Stimulated activated CD4-positive, alpha-beta T cell treated with anti-CD3 and anti-CD28 coated beads, TNF-alpha, amount 100 ng/mL, for 24 hours (primary cell): ENCODE measurements at places on chromosomes 2 and 18.
A peak's percentile ranks its signal among the peaks of the same experiment; 100 is the strongest.

GRCh38 chr2:113214141-113214540 lies 40.4 kb downstream of the PSD4 start:
- DNase-seq, result no peak

GRCh38 chr18:5457462-5457957 lies 86.3 kb downstream of the EPB41L3 start:
- no peak for DNase-seq

GRCh38 chr2:96949701-96950350 lies 36.6 kb downstream of the FAM178B start:
- DNase-seq, result no peak

DNA sequence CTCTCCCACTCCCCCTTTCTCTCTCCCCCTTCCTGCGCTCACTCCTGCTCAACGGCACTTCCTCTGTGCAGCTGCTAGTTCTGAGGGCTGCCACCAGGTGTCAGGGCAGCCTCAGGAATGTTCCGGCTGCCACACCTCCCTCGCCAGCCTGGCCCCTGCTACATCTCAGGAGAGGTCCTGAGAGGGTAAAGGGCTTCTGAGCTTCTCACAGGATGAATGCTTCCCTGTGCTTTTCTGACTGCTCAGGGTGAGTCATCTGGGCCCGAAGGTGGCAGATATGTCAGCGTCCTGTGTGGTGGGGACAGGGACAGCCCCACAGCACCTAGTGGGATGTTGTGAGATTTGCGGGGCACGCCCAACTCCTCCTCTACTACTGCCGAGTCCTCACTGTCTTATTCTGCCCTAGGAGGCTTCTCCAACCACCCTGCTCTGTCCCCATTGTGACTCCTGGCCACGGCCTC lies 49.0 kb downstream of the PLEKHB2 start:
- DNase-seq, result peak; percentile 84

GRCh38 chr2:3128786-3129185 lies 248.8 kb downstream of the EIPR1 start:
- DNase-seq, result no peak

- DNase-seq, result no peak
Measured at GRCh38 chr2:240223631-240224030, 83.2 kb upstream of the OTOS start.

DNA sequence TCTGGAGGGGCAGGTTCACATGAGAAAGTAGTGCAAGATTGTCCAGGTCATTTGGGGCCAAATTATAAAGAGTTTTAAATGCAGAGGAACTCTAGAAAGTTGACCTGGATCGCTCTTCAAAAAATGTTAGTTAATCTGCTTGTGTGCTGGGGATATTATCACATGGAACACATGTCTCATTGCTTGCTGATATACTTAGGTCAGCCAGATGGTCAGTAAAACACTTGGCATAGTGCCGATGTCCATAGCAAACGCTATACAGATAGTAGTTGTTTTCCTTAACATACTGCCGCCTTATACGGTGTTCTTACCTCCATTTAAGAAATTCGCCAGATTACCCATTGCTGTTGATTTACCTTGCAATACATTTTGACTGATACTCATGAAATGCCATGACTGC lies 103.4 kb upstream of the CWC22 start:
- DNase-seq, result no peak

DNA sequence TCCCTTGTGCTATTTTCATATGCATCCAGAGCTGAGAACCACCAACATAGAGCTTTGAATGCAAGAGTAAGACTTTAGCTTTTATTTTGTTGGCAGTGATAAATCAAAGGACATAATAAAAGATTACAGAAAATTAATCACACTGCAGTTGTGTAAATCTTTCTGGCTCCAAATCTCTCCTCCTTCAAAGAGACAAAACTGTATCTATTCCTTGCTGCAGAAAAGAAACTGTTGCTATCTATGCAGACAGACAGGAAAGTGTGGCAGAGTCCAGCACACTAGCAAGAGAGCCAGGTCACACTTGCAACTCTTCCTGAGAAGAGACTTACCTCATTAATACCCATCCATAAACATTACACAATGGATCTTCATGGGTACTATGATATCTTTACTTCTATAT lies 57.5 kb downstream of the DTNB start:
- DNase-seq, result no peak

DNA sequence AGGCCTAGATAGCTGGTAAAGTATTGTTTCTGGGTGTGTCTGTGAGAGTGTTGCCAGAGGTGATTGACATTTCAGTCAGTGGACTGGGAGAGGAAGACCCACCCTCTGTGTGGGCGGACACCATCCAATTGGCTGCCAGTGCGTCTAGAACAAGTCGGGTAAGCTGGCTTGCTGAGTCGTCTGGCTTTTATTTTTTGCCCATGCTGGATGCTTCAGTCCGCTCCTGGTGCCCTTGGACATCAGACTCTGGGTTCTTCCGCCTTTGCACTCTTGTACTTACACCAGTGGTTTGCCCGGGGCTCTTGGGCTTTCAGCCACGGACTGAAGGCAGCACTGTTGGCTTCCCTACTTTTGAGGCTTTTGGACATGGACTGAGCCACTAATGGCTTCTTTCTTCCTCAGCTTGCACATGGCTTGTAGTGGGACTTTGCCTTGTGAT lies 24.3 kb downstream of the DIS3L2 start:
- no peak for DNase-seq

GRCh38 chr18:23068570-23069310 lies 66.5 kb upstream of the CABLES1 start:
- DNase-seq, result no peak

DNA sequence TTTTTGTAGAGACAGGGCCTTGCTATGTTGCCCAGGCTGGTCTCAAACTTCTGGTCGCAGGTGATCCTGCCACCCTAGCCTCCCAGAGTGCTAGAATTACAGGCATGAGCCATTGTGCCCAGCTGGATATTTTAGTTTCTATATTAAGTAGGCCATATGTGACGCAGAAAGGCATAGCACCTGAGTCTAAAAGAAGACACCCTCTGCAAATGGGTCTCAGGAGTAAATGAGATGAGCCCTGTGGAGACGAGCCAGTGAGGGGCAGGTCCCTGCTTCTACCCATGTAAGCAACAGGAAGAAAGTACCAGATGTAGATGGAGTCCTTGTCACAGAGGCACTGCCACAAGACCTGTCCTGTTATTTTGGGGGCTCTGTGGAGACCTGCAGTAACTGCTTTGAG lies 322.4 kb downstream of the PTPRM start:
- no peak for DNase-seq

GRCh38 chr2:46125798-46126197 lies 171.4 kb upstream of the EPAS1 start:
- no peak for DNase-seq

DNA sequence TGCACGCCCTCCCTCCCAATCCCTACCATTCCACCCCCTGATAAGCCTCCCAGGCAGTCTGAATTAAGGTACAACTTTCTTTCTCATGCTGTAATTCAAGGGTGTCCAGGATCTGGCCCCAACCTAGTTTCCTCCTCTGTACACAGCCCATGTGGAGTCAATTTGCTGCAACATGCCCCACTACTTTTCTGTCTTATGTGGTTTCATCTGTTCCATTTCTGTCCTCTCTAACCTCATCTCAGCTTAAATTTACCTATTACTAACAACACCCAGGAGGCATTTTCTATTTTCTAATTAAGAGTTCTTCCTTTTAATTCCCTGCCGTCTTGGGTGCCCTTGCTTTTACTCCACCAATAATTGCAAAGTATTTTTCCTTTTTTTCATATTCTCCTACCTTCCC lies 10.0 kb downstream of the PPP4R1 start:
- DNase-seq, result no peak

DNA sequence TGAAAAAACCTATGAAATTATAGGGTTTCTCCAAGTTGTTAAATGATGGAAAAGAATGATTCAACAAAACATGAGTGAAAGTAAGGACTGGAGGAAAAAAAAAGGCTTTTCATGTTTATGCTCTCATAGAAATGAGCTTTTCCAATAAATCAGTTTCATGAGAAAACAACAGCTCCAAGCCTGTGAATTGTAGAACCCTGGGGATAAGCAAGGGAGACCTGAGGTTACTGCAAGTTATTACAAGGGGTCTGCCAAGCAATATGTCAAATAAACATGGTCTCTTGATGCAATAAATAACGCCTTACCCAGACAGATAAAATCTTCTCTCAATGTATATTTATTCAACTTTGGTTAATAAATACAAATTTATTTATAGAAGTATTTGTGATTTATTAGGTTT lies 577.9 kb upstream of the GCFC2 start:
- no peak for DNase-seq

DNA sequence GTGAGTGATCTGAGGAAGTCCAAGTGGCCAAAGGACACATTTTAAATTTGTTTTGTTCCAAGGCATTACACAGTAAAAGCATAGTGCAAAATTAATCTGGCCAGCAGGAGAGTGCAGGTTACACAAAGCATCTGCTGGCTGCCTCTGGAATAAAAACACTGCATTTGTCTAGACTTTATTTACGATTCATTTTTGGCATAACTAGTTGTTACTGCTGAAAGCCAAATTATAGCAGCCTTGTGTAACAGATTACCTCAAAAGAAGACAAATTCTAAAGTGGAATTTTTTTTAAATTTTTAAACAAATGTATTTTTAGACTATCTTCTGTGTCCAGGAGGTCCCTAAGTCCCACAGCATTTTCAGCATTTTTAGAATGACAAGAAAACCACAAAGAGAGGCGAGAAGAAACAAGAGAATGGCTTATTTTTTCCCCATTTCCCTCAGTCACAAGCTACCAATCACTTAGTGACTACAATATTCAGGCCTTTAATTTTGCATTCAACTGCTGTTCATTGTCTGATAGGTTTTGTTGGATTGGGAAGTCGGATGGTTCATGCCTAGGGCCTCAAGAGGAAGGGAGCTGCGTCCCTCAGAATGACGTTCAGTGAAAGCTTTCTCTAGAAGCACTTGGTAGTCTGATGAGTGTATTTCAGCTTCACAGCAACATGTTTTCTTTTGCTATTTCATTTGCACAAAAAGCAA lies 46.0 kb downstream of the TMEFF2 start:
- DNase-seq, result no peak

- DNase-seq, result no peak
Measured at GRCh38 chr2:236664136-236664535, 94.5 kb downstream of the ACKR3 start.

DNA sequence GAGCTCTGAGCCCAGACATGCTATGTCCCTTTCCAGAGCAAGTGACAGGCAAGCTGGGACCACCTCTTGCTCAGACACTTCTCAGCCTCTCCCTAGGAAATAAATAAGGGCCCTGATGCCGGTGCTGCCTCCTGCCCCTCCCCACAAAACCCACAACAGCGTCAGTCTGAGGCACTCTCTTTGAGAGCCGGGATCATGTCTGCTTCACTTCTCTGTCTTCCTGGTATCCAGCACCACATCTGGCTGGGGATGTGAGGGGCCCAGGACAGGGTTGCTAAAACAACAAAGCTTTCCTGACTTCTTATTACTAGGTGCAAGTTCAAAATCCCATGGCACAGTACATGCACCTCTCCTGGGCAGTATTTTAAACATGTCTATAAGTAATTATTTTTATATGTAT lies 103.9 kb upstream of the GLI2 start:
- no peak for DNase-seq

DNA sequence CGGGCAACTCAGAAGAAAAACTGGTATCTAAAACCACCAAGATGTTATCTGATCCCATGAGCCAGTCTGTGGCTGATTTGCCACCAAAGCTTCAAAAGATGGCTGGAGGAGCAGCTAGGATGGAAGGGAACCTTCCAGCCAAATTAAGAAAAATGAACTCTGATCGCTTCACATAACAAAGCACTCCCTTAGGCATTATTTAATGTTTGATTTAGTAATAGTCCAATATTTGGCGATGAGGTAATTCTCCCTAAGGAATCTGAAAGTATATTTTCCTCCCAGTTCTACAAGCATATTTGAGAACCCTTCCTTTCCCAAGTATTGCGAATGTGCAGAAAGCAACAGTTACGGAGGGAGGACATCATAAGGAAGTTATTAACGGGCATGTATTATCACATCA lies 156.6 kb downstream of the KCNJ3 start:
- DNase-seq, result no peak

DNA sequence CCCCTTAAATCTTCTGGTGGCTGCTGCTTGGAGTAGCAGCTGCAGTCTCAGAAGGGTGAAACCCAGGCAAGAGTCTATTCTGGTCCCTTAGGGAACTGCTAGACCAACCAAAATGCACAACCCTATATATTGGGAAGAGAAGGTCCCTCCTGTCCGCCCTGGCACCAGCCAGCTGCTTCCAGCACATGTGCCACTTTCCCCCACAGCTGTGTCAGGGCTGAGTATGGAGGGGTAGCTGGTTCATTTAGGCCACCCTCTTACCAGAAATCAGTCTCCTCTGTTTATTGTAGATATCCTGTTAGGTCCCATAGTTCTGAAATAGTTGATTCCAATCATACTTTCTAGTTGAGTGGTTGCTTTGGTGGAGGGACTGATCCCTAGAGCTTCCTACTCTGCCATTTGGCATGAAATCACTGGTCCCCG lies 68.9 kb downstream of the BIRC6 start:
- no peak for DNase-seq

- DNase-seq, result no peak
Measured at GRCh38 chr2:95362486-95362885, 40.0 kb upstream of the FAHD2A start.

- DNase-seq, result no peak
Measured at GRCh38 chr2:104428155-104428554, 425.8 kb upstream of the POU3F3 start.

DNA sequence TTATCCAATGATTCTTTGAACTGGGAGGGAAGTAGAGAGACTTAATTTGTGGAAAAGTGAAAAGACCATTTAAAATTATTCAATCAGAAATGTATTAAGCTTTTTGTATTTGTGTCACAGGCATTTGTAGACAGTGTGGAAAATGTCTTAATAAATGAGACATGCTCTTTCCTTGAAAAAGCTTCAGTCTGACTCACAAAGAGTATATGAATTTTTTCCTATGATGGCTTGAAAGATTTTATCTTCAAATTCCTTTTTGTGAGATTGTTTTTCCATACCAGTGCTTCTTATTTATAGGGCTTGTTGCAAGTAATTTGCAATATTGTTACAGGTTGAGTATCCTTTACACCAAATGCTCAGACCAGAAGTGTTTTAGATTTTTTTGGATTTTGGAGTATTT lies 39.5 kb downstream of the STON1 start:
- no peak for DNase-seq

DNA sequence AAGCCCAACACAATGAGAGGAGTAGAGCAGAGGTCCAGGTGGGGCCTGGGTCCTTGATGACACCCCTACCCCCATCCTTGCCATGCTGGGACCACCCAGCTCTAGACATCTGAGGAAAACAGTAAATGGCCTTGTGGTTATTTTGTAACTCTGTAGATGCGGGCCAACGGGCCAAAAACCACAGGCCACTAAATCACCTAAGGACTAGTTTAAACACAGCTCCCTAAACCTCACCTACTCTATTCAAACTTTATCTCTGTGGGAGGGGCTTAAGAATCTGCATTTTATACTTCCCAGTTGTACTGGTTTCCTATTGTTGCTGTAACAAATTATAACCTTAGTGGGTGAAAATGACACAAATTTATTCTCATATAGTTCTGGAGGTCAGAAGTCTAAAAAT lies 19.0 kb upstream of the SERTAD2 start:
- DNase-seq, result no peak

- DNase-seq, result no peak
Measured at GRCh38 chr2:152594792-152595191, 122.5 kb downstream of the PRPF40A start.
